ENCODE measurements at places on chromosomes 6 and 20. TPM values are rescaled to one million over a fixed set of nuclear protein-coding genes. Genes with fewer than 3 reads are reported as not detected.
A peak's percentile ranks its signal among the peaks of the same experiment; 100 is the strongest.

DNA sequence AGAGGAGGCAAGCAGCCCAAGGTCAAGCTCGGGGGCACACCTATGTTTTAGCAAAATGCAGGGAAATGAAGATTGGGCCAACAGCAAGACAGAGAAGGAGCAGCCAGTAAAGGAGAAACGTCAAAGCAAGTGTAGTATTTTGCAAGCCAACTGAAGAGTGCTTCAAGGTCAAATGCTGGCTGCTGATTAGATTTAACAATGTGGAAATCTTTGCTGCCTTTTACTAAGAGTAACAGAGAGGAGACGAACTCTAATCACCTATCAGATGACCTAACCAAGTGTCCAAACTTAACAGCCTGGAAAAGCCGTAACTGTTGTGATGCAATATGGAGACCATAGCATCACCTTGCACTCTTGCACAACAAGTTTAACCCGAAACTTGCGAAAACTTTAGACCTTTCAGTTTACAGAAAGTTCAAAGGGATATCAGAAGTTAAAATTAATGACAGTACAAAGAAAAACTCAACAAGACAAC is 30.4 kb downstream of the AKIRIN2 start:
- H3K27ac ChIP-seq, result peak overlapping the region; percentile 86
- no peak overlapping the region for H3K4me3 ChIP-seq
- peak; percentile 38 for DNase-seq
- H3K36me3 ChIP-seq, result peaks cover 38% of the 10 kb centered on the region
- H3K27me3 ChIP-seq, result no peaks in the 10 kb centered on the region

GRCh38 chr6:38262026-38262425 is 377.7 kb downstream of the BTBD9 start:
- no peak overlapping the region for H3K27ac ChIP-seq
- no peak overlapping the region for H3K4me3 ChIP-seq
- peak; percentile 3 for DNase-seq

DNA sequence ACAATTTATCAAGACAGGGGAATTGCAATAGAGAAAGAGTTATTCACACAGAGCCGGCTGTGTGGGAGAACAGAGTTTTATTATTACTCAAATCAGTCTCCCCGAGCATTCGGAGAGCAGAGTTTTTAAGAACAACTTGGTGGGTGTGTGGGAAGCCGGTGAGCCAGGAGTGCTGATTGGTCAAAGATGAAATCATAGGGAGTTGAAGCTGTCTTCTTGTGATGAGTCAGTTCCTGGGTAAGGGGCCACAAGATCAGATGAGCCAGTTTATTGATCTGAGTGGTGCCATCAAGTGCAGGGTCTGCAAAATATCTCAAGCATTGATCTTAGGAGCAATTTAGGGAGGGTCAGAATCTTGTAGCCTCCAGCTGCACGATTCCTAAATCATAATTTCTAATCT is 50.0 kb upstream of the ECI2 start:
- H3K36me3 ChIP-seq, result no peaks in the 10 kb centered on the region
- no peak overlapping the region for H3K4me3 ChIP-seq
- no peaks in the 10 kb centered on the region for H3K4me1 ChIP-seq
- no peak for DNase-seq

Gene GSTA3
- not detected for total RNA-seq

Gene SYCP2
- 0.26 TPM for total RNA-seq

Gene RIPPLY2
- total RNA-seq, result not detected

Gene KIAA1755
- total RNA-seq, result 0.38 TPM

Gene ZNF334
- 0.15 TPM for total RNA-seq
